ENCODE measurements at places on chromosomes 12 and 14.

- DNase-seq = no peak
Observed at GRCh38 chr14:60090864-60091519, 731 bp upstream of the PCNX4 start.

GRCh38 chr12:94873734-94874517, 129.6 kb downstream of the NDUFA12 start:
- no peak for DNase-seq

- DNase-seq = no peak
Observed at GRCh38 chr14:93708311-93708734, 80.0 kb downstream of the PRIMA1 start.

DNA sequence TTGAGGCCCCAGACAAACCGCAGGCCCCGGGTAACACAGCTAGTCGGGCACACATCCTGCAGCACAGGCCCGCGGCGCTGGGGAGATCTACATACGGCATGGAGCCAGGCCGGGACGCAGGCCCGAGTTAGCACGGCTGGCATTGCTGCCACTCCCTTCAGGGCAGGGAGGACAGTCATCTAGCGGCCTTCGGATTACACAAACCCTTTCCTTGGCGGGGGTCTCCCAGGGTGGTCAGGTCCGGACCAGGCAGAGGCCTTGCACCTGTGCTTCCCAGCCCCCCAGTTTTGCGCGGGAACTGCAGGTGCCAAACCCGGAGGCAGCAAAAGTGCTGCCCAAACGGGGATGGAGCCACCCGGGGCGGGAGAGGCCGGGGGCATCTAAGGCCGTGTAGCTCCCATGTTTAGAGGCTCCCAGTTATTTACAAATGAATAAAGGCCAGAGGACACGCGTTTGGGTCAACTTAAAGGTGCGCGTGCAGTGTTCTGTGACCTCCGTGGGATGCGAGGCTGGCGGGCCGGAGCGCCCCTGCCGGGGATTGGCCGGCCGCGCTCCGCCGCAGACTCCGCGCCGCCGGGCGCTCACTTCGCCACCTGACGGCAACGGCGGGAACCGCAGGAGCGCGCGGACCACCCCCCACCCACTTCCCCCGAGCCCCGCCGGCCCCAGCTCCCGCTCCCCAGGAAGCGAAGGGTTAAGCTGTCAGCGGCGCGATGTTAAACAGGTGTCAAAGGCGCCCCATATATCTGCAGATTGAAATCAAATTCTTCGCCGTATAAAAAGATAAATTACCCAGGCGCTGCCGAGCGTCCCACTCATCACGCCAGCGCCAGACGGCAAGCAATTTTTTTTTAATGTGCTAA, 18.1 kb downstream of the VSX2 start:
- DNase-seq = no peak

DNA sequence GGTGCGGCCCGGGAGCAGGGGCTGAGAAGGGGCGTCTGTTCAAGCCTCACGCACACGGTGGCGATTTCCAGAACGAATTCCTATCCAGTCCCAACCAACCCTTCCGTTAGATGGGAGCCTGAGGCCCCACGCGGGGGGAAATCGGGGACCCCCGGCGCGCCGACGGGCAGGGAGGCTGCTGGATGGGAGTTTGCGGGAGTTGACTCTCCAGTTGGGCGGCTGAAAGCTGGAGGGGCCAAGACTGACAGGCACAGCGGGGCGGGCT, 9.8 kb downstream of the EXOC3L4 start:
- DNase-seq = no peak

DNA sequence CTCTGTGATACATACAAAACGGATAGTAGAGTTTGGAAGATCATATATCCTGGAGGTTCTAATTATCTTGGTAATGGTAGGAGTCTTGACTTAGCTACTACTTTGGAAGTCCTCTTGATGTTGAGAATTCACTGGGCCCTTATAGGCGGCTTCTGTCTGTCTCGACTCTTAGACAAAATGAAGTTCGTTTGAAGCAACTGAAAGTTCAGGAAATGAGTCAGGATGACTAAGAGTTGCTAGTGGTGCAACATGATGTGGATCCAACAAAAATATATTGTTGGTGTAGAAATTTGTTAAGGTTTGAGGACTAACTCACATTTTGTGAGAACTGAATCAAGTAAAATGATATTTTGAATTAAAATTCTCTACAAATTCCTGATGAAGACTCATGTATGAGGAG, 272.7 kb downstream of the AEBP2 start:
- DNase-seq = no peak

- DNase-seq = peak; percentile 81
Observed at GRCh38 chr12:5262450-5262849, 169.5 kb upstream of the NTF3 start.
